ENCODE measurements at places on chromosomes 1 and 21.

GRCh38 chr1:85494074-85494903 is 29.3 kb upstream of the DDAH1 start:
- DNase-seq, result no peak

GRCh38 chr1:91799159-91799558 is 86.8 kb downstream of the TGFBR3 start:
- no peak for DNase-seq

DNA sequence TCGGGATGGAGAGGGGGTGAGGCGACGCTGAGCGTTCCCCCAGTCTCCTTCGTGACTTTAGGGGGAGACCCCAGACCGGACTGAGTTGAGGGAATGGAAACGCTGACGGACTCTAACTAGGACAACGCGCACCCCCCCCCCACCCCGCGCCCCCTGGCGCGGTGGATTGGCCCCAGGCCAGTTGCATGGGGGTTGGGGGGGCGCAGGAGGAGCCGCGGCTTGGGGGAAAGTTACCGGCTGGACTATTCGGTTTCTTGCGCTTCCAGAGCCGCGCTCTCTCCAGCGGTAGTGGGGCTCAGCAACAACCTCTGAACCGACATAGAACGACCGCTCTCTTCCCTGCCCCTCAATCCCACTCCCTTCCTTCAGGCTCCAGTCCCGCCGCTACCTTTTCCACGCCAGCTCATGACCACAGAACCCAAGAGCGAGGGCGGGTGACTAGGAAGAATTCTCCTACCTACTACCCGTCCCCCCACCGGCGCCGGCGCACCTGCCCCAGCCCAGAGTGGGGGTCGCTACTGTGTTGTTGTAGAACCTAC is 694 bp downstream of the ZBTB7B start:
- peak; percentile 48 for DNase-seq

DNA sequence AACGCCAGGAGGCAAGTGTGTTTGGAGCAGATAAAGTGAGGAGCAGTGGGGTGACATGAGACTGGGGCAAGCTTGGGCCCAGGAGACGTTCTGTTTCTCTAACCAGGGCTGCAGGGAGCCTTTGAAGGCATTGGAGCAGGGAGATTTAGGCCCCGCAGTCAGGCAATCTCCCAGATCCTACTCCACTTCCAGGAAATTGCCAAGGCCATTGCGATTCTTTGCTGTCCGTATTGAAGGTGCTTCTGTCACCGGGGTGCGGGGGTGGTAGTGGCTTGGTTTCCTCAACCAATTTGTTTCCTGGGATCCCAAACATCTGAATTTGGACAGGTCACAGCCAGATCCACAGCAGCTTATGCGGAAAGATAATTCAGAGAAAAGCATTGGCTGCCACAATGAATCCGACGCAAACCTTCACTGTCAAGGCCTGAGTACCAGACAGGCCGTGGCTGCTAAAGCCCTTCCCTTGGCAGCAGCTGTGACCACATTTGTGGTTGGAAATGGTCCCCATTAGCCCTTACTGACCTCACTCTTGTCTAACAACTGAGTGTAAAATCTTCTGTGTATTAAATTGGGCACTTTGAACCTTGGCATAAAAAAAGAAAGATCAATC is 385.6 kb downstream of the PTPRU start:
- no peak for DNase-seq

- DNase-seq, result no peak
Observed at GRCh38 chr1:165858364-165858823, 31.0 kb downstream of the UCK2 start.

GRCh38 chr1:107943694-107944093 is 21.3 kb downstream of the VAV3 start:
- no peak for DNase-seq

- no peak for DNase-seq
Observed at GRCh38 chr1:32357614-32358013, 4.7 kb downstream of the FAM229A start.

GRCh38 chr21:38984982-38985567 is 179.3 kb downstream of the ETS2 start:
- no peak for DNase-seq

- no peak for DNase-seq
Observed at GRCh38 chr1:165686121-165686970, 12.0 kb downstream of the ALDH9A1 start.

DNA sequence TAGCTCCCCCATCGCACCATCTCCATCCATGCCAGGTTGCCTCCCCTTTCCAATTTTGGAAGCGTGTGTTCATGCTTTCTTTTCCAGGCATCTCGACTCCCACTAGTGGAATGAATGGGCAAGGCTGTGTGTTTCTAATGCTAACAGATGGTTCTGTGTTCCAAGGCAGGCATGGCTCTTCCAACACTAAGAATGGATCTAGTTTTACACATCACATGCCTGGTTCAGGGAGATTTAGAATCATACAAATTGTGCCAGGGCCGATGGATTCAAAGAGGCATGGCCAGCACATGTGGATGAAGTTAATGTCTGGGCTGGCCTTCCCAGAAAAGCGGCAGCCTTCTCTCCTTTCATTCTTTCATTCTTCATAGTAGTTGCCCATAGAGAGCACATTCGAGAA is 438.7 kb downstream of the PRDM2 start:
- no peak for DNase-seq

- DNase-seq, result no peak
Observed at GRCh38 chr1:111015222-111015621, 51.5 kb upstream of the LRIF1 start.
